Jurkat, Clone E6-1 (cell line): ENCODE measurements at places on chromosomes 2 and 18.

GRCh38 chr2:16871411-16871810 lies 205.8 kb upstream of the CYRIA start:
- DNase-seq, result no peak

DNA sequence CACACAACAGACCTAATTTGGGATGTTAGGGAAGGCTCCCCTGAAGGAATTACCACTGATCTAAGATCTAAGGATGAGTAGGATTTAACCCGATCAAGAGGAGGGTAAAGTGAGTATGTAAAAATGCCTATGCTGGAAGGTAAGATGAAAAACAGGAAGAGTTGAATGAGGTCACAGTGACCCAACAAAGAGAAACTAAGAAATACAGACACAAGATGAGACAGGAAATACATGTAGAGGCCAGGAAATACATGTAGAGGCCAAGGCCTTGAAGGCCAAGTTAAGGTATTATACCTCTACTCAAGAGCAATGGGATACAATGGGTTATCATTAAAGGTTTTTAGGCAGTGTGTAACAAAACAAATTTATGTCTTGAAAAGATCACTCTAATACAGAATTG lies 131.6 kb upstream of the TANK start:
- no peak for DNase-seq

GRCh38 chr2:156999661-157000060 lies 257.8 kb upstream of the GALNT5 start:
- peak; percentile 67 for DNase-seq

DNA sequence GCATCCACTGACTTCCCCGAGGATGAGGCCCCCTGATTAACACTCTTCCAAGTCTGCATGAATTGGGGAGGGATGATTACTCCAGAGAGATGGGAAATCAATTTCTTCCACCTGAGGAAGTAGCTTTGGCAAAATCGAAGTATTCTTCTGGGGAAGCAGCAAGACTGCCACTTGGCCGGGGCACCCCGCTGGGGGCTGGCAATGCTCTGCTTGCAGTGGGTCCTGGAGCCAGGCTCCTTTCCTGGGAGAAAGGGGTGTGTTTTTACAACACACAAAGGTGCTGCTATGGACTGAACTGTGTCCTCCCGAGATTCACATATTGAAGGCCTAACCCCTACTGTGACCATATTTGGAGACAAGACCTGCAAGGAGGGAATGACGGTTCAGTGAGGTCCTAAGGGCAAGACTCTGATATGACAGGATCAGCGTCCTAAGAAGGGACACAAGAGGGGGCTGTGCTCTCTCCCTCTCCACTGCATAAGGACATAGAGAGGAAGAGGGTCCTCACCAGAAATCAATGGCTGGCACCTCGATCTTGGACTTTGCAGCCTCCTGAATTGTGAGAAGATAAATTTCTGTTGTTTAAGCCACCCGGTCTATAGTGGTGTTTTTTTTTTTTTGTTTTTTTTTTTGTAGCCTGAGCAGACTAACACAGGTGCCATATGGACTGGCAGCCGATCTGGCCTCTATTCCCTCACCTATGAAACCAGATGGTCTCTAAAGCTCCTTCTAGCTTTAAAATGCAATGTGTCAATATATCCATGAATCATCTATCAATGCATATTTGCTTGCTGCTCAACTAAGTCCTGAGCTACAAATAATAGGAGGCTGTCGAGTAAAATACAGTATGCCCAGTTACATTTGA lies 3.6 kb upstream of the SMARCAL1 start:
- no peak for DNase-seq

GRCh38 chr18:27377251-27377650 lies 192.1 kb upstream of the CHST9 start:
- no peak for DNase-seq

GRCh38 chr2:97900806-97901205 lies 94.9 kb downstream of the TMEM131 start:
- no peak for DNase-seq

GRCh38 chr18:78764544-78764943 lies 215.1 kb upstream of the SALL3 start:
- no peak for DNase-seq

DNA sequence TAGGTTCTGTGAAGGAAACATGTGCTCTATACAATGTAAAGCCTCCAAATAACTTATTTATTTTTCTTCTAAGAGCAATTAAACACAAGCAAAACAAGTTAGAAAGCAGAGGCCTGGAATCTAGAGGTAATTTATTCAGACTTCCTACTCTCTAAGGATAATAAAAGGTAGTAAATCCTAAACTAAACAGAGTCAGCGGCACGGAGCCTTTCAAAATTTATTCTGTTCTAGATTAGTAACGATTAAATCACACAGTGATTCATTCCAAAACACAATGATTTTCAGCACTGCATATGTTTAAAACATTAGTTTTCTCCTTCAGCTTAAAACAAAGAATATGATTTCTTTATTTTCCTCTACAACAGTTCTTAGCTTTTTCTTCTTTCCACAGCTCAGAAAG lies 160.9 kb downstream of the FBXO15 start:
- no peak for DNase-seq

GRCh38 chr18:61153571-61153970 lies 179.7 kb upstream of the CDH20 start:
- no peak for DNase-seq

- DNase-seq, result no peak
Measured at GRCh38 chr2:2192091-2192955, 138.8 kb downstream of the MYT1L start.

- DNase-seq, result peak; percentile 84
Measured at GRCh38 chr2:42810121-42810970, 18.0 kb upstream of the HAAO start.

- DNase-seq, result peak; percentile 12
Measured at GRCh38 chr18:35661483-35662146, 80.1 kb downstream of the GALNT1 start.

- peak; percentile 4 for DNase-seq
Measured at GRCh38 chr2:107648781-107649404, 177.8 kb upstream of the RGPD4 start.

- no peak for DNase-seq
Measured at GRCh38 chr18:58714821-58715220, 43.6 kb downstream of the MALT1 start.

- DNase-seq, result no peak
Measured at GRCh38 chr18:74506448-74507084, 10.4 kb downstream of the CNDP2 start.

DNA sequence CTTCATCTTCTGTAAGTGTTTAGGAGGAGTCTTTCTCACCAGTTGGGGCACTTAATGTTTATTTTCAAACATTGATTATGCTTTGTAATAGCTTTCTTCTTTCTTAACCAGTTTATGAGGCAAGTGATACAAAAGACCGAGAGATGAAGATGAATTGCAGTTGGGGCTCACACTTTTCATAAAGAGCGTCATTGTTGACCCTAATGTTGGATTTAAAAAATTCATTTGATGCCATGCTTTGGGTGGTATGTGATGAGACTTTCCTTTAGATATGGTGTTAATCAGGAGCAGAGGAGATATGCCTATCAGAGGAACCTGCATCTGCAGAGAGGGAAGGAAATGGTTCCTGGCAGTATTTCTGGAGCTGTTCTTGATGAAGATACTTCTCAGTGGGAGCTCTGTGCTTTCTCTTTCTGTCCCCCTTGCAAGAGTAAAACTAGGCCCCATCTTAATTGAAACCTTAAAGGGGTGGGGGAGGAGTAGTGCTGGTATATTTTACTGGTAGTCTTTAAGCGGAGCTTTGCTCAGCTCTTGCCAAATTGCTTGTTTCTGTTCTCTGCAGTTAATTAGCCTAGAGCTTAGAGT lies 2.3 kb downstream of the EML4 start:
- no peak for DNase-seq

DNA sequence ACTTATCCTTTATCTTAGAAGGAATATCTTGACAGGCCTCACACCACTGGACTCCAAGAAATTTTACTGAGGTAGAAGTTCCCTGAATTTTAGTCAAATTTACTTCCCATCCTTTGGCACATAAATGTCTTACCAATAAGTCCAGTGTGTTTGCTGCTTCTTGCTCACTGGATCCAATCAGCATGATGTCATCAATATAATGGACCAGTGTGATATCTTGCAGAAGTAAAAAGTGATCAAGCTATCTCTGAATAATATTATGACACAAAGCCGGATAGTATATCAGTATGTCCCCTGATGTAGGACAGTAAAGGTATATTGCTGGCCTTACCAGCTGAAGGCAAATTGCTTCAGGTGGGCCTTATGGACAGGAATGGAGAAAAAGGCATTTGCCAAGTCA lies 6.9 kb upstream of the GYPC start:
- no peak for DNase-seq

- no peak for DNase-seq
Measured at GRCh38 chr2:37623971-37624900, 47.2 kb downstream of the CDC42EP3 start.

DNA sequence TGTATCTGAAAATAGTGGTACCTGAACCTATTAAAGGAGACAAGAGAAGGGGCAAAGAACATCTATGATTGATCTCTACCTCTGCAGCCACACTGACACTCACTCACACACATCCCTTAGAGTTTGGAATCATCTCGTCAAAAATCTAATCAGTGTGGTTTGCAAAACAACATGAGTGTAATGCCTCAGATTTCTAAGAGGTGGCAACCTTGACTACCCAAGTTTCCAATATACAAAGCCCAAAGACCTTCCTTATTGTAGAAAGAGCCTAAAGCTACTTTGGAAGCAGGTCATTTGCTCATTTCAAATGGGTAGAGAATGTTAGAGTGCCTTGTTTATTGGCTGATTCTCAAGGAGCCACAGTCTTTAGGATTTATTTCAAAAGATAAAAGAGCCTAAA lies 444.9 kb downstream of the ARHGAP15 start:
- DNase-seq, result no peak

- DNase-seq, result no peak
Measured at GRCh38 chr2:176084611-176085119, 903 bp upstream of the EVX2 start.

DNA sequence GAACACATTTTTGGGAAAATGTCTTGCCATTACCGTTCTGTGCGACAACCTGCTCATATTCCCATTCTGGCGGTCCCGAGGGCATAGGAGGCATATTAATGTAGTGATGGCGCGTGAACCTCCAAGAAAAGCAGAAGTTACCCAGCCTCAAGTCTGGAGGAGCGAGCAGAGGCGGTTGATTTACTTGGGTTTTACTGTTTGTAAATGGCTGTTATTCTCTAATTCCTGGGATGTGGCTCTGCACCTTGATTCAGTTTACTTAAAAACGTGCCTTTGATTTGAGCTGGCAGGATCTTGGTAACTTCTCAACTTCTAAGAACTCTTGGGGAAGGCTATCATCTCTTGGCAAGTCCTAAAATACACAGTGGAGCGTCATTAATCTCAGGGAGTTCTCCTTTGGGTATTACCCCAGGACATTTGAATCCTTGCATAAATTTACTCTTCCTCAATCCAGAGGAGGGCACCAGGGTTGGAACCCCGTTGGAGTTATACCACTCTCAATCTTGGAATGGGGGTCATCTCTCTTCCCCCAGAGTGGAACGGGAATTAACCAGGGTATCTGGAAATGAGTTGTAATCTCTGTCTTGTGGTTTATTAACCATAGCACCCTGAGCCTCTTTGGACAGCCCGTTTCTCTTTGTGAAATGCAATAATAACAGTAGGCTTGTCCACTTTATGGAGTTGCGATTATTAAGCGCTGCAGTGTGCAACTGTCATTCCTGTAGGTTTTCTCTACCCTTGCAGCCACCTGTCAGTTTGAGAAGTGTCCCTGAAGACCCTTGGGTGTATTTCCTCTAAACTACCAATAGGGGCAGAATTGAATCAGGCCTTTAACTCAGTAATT lies 2.1 kb downstream of the HK2 start:
- DNase-seq, result peak; percentile 71

GRCh38 chr18:12233378-12233777 lies 20.8 kb upstream of the CIDEA start:
- DNase-seq, result no peak

DNA sequence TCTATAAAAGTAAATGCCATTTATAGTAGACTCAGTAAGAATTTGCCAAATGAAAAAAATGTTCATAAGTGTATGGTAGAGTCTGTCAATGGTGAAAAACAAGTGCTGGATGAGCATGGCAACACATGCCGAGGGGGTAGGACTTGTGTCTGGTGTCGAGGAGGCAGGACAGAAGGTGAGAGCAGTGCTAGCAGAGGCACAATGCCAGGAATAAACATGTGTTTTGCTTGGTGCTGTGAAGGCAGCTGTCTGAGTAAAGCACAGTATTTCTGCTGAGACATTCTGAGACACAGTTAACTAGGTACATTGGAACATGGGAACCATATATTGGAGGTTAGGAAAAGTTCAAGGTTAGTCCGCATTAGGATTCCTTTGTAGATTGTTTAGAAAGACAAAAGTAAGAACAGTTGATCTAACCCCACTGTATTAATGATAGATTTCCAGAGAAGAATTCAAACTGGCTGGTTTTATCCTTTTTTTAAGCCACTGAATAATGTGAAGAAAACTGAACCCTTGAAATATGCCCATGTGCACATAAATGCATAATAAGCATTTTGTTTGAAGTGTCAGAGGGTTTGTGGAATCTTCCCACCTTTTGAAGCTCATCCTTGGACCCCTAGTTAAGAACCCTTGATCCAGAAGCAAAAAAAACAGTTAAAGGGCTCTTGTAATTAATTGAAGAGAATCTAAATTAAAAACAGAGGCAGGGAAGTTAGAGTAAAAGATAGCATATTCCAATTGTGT lies 7.1 kb downstream of the RBM45 start:
- no peak for DNase-seq

GRCh38 chr2:188245230-188245629 lies 46.4 kb upstream of the GULP1 start:
- DNase-seq, result no peak

DNA sequence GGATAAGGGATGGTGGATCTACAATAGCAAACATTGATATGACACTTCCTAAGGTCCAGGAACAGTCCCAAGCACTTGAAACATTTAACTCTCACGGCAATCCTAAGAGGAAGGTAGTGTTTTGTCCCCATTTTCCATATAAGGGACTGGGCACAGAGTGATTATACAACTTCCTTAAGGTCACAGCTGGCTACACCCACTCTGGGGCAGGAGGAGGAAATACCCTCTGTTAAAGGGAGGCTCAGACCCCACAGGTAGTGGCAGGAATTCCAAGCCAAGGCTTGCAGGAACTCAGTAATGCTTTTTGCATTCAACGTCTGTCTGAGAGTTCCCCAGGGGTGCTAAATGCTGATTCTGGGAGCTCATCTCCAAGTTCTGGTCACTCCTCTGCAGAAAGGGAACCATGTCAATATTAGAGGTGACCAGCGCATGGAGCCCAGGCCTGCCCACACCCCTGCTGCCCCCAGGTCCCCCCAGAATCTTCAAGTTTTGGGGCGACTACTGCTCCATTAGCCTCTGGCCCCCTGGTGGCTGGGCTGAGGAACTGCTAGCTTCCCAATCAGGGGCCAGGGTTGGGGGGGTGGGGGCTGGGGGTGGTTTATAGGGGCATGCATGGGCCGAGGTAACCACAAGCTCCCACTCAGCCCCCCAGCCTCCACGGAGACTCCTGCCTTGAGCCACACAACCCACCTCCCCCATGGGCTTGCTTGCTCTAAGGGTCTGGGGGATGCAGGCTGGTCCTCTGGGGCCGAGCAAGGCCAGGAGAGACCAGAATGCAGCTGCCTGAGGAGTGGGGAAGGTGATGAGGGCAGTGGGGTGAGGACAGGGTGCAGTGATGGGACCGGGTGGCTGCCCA lies 11.1 kb downstream of the OBSL1 start:
- DNase-seq, result no peak
